ENCODE measurements at places on chromosomes 2 and 18. TPM values are rescaled to one million over a fixed set of nuclear protein-coding genes. Genes with fewer than 3 reads are reported as not detected.

TMEM178A gene
- 95.9 TPM for polyA plus RNA-seq

DNA sequence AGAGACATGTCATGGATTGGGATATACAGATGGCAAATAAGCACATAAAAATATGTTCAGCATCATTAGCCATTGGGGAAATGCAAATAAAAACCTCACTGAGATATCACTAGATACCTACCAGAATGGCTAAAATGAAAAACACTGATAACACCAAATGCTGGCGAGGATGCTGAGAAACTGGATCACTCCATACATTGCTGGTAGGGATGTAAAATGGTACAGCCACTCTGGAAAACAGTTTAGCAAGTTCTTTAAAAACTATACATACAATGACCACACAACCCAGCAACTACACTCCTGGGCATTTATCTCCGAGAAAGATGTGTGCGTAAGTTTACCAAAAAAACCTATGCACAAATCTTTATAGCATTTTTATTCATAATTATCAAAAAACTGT is 13.9 kb downstream of the PIAS2 start:
- DNase-seq, result no peak

- DNase-seq, result no peak
Observed at GRCh38 chr18:59264651-59265245, 8.5 kb downstream of the RAX start.

DNA sequence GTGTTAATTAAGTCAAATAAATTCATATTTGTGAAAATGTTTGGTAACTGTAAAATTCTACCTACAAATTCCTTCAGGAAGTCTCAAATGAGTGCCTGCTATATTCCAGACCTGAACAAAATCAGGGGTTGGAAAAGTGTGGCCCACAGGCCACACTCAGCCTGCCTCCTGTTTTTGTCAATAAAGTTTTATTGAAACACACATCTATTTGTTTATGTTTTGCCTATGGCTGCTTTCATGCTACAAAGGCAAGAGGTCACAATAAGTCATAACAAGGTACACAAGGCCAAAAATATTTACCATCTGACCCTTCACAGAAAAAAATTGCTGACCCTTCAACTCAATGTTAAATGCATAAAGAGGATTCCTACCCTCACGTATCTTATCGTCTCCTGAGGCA is 581.7 kb downstream of the ARHGAP15 start:
- no peak for DNase-seq

GRCh38 chr18:48310999-48311398 is 98.2 kb downstream of the ZBTB7C start:
- no peak for DNase-seq

RAB12 gene
- polyA plus RNA-seq, result 52.0 TPM

GRCh38 chr18:24023185-24023814 is 8.7 kb downstream of the TTC39C start:
- no peak for DNase-seq

CXCR2 gene
- 1.3 TPM for polyA plus RNA-seq

COBLL1 gene
- 134 TPM for polyA plus RNA-seq

FAM124B gene
- polyA plus RNA-seq, result 2.1 TPM

DNA sequence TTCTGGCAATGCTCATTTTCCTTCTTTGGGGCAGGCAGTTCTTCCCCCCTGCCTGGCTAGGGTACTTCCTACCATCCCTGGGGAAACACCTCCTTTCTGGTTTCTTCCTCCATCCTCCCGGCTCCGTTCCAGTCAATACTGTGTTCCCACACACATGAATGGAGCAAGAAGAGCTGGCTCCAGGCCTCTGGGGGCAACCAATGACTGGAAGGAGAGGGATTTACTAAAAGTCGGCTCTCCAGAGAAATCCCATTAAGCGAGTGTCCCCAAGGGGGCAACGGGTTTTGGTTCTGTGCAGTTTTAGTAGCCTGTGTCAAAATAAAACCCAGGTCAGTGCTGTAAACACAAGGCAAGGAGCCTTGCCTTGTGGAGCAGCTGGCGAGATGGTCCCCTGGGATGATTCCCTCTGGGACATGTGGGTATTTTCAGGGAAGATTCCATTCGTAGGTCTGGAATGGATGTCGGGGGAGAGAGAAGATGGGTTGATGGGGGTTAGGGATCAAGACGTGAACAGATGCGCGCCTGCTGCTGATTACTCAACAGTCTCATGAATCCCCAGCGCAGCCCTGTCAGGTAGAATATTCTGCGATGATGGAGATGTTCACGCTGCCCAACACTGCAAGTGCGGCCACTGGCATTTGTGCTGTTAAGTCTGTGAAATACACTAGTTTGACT is 32.0 kb downstream of the EMILIN2 start:
- DNase-seq, result no peak

GRCh38 chr18:72634500-72634899 is 90.4 kb upstream of the CBLN2 start:
- DNase-seq, result no peak

GRCh38 chr2:100865816-100866460 is 46.0 kb downstream of the NPAS2 start:
- no peak for DNase-seq

DNA sequence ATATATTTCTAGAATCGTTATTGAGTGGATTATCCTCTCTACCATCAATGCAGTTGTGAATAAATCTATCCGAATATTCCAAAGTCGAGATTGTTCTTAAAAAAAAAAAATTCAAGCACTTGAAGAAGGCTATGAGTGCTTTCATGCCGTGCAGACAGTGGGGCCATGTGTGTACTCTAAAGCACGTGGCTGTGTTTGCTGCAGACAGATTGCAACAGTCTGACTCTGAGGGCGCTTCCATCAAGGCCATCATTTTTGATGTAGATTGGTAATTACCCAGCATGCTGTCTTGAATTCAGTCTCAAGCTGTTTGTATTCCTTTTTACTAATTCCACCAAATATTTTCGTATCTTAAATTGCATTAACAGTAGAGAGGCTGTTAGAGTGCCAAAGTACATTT is 325.9 kb upstream of the LINC00305 start:
- DNase-seq, result no peak

IL1RN gene
- polyA plus RNA-seq, result 4.9 TPM

TNFAIP6 gene
- 32.4 TPM for polyA plus RNA-seq

PELI1 gene
- 27.1 TPM for polyA plus RNA-seq

GRCh38 chr2:120441744-120442471 is 96.0 kb downstream of the INHBB start:
- DNase-seq, result no peak

- DNase-seq, result no peak
Observed at GRCh38 chr2:151247432-151247831, 14.2 kb downstream of the RBM43 start.

- DNase-seq, result no peak
Observed at GRCh38 chr2:176109946-176110345, 2.9 kb downstream of the HOXD11 start.

GRCh38 chr2:2824588-2824987 is 493.5 kb upstream of the MYT1L start:
- DNase-seq, result no peak

- no peak for DNase-seq
Observed at GRCh38 chr2:197045115-197045514, 118.6 kb upstream of the PGAP1 start.
